ENCODE measurements at places on chromosomes 2 and 18.

- no peak for DNase-seq
Observed at GRCh38 chr2:140201572-140201971, 1421.4 kb upstream of the NXPH2 start.

GRCh38 chr2:159129824-159130223, 156.7 kb downstream of the WDSUB1 start:
- no peak for DNase-seq

DNA sequence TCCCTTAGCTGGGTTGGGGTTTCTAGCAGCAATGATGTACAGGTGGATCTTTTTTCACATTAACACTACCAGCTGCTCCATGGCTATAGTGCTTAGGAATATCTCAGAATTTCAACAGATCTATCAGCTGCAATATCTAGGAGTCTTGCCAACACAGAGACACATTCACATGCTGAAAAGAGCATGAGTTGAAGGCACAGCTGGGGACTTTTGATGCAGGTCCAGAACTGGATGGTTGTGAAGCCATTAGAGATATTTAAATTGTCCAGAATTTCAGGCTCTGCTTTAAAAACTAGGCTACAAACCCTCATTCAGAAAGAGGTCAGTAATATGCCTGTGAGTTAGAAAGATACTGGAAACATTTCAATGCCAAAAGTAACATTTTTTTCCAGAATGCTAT, 122.2 kb upstream of the CCDC195 start:
- peak; percentile 61 for DNase-seq

DNA sequence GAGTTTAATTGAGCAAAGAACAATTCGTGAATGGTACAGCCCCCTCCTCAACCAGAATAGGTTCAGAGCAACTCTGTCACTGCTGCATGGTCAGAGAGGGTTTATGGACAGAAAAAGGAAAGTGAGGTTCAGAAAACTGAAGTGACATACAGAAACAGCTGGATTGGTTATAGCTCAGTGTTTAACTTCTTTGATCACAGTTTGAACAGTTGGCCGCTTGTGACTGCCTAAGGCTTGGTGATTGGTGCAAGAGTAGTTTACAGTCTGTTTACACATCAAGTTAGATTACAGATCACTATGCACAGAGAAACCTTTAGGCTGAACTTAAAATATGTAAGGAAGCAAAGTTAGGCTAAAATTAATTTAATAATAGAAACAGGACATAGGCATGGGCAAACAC, 459.2 kb downstream of the KCNJ3 start:
- DNase-seq: no peak

- DNase-seq: peak; percentile 42
Observed at GRCh38 chr2:238789317-238789806, 58.5 kb upstream of the TWIST2 start.

DNA sequence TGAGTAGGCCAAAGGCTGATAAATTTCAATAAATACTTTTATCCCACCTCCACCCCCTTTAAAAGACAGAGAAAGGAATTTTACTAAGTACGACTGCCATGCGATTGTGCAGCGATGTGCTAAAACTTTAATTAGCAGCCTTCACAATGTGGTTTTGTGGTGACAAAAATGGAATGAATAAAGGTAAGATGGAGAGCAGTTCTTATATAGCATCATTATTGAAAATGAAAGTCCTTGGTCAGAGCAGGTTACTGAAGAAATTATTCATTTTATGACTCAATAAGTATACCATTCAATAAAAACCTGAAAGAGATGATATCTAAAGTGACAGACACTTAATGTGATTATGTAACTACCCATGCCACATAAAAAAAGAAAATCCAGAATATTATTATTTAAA, 33.2 kb upstream of the MTIF2 start:
- DNase-seq: no peak

DNA sequence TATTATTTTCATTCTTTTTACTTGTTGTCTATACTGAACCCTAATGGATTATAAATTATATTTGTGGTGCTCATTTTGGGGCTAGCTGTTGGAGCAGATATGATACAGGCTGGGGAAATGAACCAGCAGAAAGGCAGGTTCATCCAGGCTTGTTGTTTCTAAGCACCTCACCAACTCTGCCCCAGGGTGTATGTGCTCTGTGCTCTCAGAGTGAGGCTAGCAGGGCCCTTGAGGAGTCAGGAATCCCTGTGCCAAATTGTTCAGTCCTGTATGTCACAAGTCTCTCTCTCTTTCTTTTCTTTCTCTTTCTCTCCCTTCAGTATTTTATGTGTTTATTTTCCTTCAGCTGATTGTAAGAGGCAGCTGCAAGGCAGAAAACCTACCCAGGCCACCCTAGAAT, 181.1 kb upstream of the DPP10 start:
- no peak for DNase-seq

- no peak for DNase-seq
Observed at GRCh38 chr2:132766573-132766972, 96.6 kb upstream of the LYPD1 start.

DNA sequence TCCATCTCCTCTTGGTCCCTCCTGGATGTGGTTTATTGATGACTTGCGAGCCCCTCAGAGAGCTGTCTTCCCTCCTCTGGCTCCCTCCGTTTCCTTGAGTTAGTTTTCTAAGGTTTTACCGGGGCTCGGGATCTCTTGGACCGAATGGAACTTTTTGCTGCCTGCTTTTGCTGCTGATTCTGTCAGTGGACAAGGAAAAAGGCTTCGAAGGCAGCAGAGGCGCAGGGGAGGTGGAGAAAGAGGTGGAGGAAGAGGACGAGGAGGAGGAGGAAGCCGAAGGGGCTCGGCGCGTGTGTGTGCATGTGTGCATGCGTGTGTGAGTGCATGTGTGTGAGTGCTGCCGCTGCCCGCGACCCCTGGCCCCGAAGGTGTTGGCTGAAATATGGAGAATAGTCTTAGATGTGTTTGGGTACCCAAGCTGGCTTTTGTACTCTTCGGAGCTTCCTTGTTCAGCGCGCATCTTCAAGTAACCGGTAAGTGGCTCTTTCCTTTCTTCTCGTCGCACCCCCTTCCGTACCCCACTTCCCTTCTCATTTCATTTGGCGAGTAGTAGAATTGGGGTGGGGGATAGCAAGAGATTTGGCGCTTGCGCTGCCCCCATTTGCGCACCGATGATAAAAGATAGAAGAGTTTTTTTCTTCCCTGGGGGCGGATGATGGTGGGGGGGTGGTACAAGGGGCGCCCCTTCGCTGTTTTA, 557 bp downstream of the DCC start:
- DNase-seq: no peak

DNA sequence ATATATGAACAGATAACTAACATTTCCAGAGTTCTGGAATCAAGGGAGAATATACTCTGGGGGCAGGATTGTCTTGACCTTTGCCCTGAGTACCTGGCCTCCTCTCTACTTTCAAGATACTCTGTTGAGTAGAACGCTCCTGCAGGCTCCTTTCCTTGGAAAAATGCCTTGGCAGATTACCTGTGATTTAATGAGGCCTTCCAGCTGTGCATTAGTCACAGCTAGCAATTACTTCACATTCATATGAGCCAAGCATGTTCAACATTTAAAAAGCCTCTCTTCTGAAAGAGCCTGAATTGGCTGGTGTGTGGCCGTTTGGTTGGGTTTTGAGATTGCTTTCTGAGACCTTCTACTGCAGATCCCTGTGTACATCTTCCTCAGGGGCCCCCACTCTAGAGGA, 142.2 kb downstream of the PLCL1 start:
- DNase-seq: peak; percentile 20

- no peak for DNase-seq
Observed at GRCh38 chr18:5995626-5996025, 100.3 kb upstream of the TMEM200C start.

GRCh38 chr2:222899413-222900181, 38.8 kb downstream of the ACSL3 start:
- DNase-seq: no peak

DNA sequence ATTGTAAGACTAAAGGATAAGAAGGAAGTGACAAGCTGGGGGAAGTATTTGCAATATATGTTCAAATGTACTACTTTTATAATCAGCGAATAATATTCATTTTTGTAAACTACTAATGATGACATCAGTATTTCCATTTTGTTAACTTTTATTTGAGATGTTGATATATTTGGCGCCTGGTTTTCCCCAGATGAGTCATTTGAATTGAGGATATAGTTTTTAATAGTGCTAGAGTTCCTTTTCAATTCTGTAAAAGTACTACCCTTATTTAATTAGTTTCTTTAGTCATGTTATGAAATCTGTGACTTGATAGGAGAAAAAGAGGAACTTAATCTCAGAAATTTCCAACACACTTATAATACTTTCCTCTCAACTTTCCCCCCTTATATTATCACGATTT, 495.3 kb downstream of the IRS1 start:
- no peak for DNase-seq

DNA sequence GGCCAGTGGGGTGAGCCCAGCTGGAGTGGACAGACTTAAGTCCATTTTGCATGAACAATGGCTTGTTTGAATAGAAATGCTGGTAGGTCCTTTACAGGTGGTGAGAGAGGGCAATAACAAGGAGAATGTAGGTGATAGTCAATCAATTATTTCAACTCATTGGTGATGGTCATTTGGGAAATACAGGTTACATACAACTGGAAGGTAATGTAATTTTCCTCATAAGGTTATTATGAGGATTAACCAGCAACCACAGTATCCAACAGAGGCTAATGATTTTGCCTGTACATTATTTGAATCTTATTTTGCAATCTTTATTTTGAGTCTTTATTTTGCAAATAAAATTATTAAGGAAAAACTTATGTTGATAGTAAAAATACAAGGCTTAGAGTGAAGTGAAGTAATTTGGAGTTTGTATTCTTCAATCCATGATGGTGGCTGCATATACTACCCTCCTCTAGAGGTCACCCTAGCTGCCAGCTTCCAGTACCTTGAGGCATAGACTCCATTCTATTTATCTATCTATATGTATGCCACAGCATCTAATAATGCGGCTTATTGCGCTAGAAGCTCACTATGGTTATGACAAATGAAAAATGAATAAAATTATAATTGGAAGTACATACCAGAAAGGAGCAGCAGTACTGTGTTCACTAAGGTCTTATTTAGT, 20.5 kb upstream of the HNMT start:
- DNase-seq: no peak

DNA sequence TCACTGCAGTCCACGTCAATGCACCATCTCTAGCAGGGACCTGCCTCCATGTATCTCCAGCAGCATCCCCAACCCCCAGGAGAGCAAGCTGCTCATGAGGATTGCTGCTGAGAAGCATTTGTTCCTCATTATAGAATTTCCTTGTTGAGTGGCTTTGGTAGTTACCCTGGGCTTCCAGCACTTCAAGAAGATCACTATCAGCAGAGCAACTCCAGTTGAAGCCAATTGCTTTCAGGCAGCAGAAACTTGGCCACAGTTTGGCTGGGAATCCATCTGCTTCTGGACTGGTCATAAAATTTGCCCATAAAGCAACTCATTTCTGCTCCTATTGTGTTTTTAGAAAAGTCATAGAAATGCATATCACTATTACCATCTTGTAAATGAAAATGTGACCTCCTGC, 17.4 kb downstream of the TRPM8 start:
- DNase-seq: no peak

DNA sequence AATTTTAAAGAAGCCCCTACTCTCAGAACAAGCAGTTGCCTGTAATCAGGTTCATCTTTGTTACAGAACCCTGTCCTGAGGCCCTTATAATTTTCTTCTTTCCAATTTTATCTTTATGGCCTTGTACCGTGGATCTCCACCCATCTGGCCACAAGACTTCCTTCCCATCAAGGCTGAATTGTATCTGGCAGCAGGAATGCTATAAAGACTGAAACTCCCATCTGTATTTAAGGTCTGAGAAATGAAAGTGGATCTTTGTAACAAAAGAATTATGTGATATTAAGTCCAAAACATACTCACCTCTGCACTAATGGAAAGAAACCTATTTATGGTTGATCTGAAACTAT, 91.8 kb downstream of the METTL8 start:
- no peak for DNase-seq

DNA sequence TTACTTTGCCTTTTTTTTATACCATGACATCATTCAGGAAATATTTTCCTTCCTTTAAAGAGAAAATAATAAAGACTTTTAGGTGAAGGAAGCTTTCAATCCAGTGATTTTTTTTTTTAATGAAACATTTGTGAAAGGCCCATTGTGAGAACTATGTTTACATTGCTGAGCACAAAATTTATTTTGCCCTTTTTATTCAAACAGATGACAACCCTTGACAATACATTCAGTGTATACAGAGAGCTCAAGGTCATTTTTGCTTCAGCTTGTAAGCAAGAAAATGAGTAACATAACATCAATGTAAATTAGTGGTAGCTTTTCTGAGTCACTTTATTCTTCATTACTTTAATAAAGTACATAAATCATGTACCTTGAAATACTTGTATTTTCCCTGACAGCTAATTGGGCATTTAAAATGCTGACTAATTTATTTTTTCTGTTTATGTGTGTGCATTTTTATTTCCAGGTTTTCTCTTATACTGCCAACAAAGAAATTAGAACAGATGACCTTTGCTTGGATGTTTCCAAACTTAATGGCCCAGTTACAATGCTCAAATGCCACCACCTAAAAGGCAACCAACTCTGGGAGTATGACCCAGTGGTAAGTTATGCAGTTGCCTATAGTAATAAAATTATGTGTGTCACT, 121.6 kb downstream of the GALNT1 start:
- peak; percentile 10 for DNase-seq

GRCh38 chr2:123597988-123598387, 427.1 kb upstream of the CNTNAP5 start:
- no peak for DNase-seq

DNA sequence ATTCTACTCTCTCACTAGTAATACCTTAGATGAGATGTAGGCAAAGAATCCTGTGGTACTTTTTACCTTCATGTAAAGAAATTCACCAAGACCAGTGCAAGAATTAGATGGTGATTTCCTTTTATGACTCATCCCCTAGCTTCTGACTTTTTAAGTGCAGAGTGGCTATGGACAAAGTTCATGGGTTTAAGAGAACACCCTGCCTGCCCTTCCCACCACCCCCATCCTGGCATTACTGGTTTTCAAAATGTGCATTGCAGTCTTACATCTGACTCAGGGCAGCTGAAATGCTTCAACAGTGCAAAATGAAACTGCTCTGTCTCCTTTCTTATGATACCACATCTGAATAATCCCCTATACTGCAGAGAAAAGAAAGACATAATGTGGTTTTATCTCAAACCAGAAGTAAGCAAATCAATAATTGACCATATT, 22.6 kb downstream of the MAIP1 start:
- peak; percentile 60 for DNase-seq

DNA sequence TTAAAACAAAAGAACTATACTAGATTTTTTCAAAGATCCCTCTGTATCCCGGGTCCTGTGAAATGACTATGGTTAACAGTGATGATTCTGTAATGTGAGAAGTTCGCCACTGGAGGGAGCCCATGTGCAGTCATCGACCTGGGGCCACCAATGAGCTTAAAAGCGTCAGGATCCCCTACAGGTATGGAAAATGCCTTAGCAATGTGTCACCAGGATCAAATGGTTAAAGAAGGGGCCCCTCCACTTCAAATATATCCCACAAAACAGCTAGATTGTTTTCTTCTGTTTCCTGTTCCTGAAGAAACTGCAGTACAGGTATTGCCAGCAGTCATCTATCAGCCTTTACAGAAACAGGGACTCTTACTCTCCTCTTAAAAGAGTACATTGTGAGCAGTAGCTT, 15.3 kb downstream of the CHRNA1 start:
- peak; percentile 52 for DNase-seq

Measured in fibroblast of skin of right quadriceps (primary cell).